ENCODE measurements at places on chromosomes 5 and 9.

DNA sequence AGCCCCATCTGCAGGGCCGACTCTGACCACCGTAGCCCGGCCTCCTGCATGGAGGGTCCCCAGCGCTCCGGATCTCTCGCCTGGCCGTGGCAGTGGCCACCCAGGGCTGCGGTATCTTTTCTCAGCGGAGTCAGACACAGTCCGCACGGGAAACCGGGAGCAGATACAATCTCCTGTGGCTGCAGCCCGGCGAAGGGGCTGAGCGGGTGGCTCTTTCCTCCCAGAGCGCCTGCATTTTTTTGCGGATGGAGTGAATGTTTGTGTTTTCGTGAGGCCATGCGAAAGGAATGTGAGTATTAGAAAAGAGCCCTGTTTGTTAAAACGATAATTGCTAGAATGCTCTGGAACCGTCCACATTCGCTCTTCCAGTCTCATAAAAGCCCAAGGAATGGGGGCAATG lies 53.4 kb upstream of the PTCH1 start:
- no peak for ATAC-seq

- no peak for ATAC-seq
Observed at GRCh38 chr9:102975251-102975650, 19.9 kb upstream of the CYLC2 start.

- ATAC-seq = no peak
Observed at GRCh38 chr9:18710065-18710464, 236.1 kb downstream of the ADAMTSL1 start.

DNA sequence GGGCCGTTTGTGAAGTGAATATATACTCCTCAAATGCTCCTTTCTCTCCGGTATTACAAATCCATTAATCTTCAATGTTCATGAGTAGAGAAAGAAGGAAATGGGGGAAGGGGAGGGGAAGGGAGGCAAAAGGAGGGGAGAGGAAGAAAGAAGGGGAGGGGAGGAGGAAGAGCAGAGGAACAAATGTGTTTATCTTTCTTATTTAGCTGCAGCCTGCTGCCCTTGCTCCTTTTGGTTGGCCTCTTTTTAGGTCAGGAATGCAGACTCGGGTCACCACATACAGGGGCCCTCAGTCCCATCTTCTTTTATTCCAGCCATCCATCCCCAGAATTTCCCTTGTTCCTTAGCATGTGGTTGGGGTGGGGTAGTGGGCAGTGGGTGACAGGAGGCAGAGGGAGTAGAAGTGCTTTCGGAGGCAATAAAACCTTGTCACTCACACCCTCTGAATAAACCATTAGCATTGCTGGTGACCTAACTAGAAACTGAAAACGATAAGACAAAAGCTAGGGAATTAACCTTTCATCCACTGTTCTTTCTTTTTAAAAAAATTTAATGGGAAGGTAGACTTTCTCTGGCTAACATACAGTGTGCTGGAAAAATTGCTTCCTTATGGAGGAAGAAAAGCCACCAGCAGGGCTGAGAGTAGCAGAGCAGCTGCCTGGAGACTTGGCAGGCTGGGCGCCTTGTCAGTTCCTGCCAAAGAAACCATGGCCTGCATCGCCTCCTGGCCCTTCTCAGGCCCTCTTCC lies 16.8 kb upstream of the PRLR start:
- peak; percentile 25 for ATAC-seq

DNA sequence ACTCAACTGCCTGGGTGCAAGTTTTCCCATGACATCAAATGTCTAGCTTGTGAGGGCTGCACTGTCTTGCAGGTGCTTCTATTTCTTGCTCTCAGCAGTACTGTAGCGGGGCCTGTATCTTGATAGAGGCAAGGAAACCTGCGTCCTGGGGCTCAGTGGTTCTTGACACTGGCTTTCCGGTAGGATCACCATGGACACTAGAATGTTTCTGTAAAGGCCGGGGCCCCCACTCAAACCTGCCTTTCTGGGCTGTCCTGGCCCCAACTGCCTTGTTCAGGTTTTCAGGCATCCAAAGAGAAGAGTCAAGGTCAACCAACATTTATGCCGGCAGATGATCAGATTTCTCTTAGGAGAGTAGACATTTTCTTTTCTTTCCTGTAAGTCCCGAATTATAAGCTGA lies 26.7 kb upstream of the TENT4A start:
- no peak for ATAC-seq

DNA sequence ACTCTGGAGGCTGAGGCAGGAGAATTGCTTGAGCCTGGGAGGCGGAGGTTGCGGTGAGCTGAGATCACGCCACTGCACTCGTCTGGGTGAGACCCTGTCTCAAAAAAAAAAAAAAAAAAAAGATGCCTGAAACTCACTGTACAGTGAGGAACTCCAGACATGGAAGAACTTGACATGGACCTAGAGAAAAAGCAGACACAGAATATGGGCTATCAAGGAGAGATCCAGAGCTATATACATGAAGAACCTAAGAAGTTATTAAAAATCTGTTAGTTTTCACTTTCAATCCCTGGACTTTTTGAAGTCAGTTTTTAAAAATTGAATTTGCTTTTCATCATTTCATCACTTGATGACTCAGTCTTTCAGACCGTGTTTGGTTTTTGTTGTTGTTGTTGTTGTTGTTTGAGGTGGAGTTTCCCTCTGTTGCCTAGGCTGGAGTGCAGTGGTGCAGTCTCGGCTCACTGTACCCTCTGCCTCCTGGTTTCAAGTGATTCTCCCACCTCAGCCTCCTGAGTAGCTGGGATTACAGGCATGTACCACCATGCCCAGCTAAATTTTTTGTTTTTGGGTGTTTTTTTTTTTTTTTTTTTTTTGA lies 20.3 kb downstream of the PAIP2 start:
- no peak for ATAC-seq

DNA sequence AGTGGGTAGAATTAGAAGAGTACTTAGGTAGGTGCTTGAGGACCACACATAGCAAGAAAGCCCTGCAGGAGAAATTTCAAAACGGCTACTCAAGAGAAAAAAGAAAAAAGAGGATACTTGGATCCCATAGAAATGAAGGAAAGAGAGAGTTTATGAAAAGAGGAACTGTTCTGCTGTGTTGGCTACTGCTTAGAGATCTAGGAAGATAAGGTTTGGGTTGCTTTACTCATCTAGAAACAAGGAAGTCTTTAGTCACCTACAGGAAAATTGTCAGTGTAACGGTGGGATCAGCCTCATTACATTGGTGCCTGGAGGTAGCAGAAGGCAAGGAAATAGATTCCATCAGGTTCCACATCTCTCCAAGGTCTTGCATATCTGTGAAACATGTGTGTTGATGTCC lies 14.8 kb upstream of the C5orf46 start:
- no peak for ATAC-seq

DNA sequence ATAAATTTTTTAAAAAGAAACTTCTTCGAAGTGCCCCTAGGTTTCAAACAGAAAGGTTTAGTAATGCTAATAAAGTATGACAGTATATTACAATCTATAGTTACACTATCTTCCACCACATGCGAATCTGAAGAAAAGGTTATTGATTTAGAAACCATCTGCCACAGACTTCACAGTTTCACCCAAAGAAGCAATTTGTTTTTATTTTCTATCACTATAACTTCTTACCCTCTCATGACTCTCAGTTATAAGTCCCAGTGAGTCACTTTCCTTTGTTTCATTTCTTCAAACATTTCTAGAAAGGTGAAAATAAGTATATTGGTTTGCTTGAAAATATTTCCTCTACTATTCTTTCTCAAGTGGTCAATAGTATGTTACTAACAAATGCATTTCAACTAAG lies 93.6 kb downstream of the MCTP1 start:
- ATAC-seq = no peak
